ENCODE measurements at places on chromosomes 6 and 20. TPM values are rescaled to one million over a fixed set of nuclear protein-coding genes. Genes with fewer than 3 reads are reported as not detected.

BRPF3 gene
- total RNA-seq, result 19.0 TPM

BTN2A1 gene
- total RNA-seq, result 7.8 TPM

COL11A2 gene
- 0.16 TPM for total RNA-seq

OTOR gene
- not detected for total RNA-seq

AGER gene
- total RNA-seq, result 0.44 TPM

APOM gene
- total RNA-seq, result 0.16 TPM

MACROD2 gene
- total RNA-seq, result 1.3 TPM

OGFRL1 gene
- total RNA-seq, result 32.9 TPM

VPS16 gene
- 42.3 TPM for total RNA-seq

GPX5 gene
- not detected for total RNA-seq

FOXP4 gene
- total RNA-seq, result 1.3 TPM

IL17F gene
- not detected for total RNA-seq

SLC16A10 gene
- total RNA-seq, result not detected

CCDC170 gene
- total RNA-seq, result under 0.01 TPM

RIPPLY2 gene
- total RNA-seq, result 0.19 TPM

IRAK1BP1 gene
- 3.8 TPM for total RNA-seq

NOX3 gene
- total RNA-seq, result not detected

GGTLC1 gene
- not detected for total RNA-seq

PNLDC1 gene
- 1.3 TPM for total RNA-seq

All from bladder microvascular endothelial cell (primary cell).